Mucosa of gallbladder (tissue), 1 donor: ENCODE measurements at places on chromosomes 3 and 15. TPM values are rescaled to one million over a fixed set of nuclear protein-coding genes. Genes with fewer than 3 reads are reported as not detected.

SKIL gene
- total RNA-seq: 39.2 TPM

PRSS50 gene
- total RNA-seq: 0.17 TPM

VEPH1 gene
- 3.1 TPM for total RNA-seq

RASL12 gene
- total RNA-seq: 17.5 TPM

COPG1 gene
- 216 TPM for total RNA-seq

LIPC gene
- 0.58 TPM for total RNA-seq

ATP13A5 gene
- total RNA-seq: 0.86 TPM

DLL4 gene
- 7.2 TPM for total RNA-seq

PRR23E gene
- not detected for total RNA-seq

GRCh38 chr15:73716417-73716816, 32.2 kb downstream of the CD276 start:
- no peak for DNase-seq

- no peak for DNase-seq
Measured at GRCh38 chr15:83205725-83206324, 1.8 kb downstream of the HDGFL3 start.

GRCh38 chr3:172154768-172155664, 115.6 kb downstream of the FNDC3B start:
- no peak for DNase-seq

DNA sequence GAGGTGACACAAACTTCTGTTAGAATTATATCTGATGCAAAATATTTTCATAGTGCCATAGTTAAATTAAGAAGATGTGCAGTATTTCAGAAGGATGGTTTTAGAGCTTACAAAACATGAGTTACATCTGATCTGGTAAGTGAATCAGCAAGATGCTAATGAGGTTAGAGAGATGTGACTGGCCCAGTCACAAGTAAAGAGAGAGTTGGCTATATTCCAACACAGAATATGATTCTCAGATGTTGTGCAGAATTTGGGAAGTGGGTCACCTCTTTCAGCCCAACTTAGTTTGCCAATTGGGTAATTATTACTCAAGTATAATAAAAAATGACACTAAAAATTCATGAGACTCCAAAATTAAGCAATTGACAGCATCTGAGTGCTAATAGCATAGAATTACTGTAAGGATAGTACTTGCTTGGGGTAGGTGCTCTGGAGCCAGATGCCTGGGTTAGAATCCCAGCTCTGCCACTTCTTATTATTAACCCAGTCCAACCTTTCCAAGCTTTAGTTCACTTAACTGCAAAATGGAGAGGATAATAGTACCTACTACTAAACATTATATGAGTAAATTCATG, 30.8 kb downstream of the P2RY1 start:
- DNase-seq: no peak

GRCh38 chr3:198071602-198072287, 111.7 kb downstream of the LMLN start:
- no peak for DNase-seq

DNA sequence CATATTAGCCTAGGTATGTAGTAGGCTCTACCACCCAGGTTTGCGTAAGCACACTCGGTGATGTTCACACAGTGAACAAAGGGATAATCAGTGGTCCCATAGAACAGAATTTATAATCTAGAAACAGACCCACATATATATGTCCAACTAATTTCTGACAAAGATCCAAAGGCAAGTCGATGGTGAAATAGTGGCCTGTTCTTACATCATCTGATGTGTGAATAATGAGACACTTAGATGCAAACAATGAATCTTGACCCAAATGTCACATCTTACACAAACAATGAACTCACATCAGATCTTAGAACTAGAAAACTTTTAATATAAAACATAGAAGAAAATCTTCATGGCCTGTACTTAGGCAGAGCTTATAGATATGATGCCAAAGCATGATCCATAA, 17.6 kb upstream of the TM2D3 start:
- DNase-seq: no peak

DNA sequence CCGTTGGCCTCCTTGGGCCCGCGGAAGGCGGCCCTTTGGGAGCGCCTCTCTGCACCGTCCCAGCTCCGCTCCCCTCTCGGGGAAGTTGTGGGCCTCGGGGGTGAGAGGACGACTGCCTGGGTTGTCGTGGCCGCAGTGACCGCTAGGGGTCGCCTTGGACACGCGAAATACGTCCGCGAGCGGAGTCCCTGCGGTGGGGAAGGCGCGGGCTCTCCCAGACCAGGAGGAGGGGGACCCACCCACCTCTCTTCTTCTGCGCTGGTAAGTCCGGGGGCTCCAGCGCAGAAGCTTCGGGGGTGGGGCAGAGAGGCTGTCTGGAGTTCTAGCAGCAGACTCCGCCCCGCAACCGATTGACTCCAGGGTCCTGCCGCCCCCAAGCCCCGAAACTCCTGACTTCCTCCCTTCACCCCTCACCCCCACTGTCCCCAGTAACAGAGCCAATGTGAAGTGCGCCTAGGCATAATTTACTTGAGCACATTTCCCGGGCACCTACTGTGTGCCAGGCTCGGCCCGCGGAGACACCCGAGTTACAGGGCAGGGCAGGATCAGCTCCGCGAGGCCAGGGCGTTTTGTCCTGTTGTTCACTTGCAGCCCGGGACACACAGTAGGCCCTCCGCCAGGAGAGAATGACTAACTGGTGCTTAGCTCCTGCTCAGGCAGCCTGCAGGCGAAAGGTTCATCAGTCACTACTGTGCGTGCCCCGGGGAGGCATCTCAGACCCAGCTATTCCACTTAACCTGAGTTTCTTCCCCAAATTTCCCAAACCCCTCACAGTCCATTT, 32.8 kb downstream of the DNASE1L3 start:
- DNase-seq: peak; percentile 89

- DNase-seq: no peak
Measured at GRCh38 chr15:41810651-41811431, 17.1 kb upstream of the JMJD7 start.

GRCh38 chr15:70067681-70068080, 30.0 kb downstream of the TLE3 start:
- no peak for DNase-seq

DNA sequence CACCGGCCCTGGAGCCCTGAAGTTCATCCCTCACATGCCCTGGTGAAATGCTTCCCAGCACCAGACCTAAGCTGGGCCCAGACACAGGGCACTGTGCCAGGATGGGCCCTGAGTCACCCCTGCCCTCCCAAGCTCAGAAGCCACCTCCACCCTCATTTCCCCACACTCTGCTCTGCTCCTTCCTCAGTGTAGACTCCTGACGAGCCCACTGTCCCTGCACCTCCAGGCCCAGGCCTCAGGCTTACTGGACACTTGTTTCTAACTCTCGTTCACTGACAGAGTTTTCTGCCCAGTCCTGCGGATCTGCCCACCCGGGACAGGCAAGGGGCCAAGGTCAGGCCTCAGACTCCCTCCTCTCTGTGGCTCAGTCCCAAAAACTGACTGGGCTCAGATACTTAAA, 112.6 kb upstream of the RNF7 start:
- no peak for DNase-seq

DNA sequence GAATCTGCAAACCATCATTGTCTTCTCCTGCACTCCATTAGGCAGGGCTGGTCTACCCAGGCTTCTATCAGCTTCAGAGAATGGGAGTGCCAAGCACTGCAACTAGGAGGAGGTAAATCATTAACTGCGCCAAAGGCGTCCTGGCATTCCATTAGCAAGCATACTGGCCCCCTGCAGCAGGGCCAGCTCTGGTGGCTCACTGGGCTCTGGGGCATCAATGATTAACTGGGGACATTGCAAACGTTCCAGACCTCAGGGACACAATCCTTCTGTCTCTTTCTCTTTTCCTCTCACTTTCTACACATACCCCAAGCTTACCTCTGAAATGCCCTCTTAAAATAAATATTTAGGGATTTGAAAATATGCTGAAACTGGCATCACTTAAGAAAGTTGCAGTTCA, 129.0 kb downstream of the MYLK start:
- peak; percentile 90 for DNase-seq

DNA sequence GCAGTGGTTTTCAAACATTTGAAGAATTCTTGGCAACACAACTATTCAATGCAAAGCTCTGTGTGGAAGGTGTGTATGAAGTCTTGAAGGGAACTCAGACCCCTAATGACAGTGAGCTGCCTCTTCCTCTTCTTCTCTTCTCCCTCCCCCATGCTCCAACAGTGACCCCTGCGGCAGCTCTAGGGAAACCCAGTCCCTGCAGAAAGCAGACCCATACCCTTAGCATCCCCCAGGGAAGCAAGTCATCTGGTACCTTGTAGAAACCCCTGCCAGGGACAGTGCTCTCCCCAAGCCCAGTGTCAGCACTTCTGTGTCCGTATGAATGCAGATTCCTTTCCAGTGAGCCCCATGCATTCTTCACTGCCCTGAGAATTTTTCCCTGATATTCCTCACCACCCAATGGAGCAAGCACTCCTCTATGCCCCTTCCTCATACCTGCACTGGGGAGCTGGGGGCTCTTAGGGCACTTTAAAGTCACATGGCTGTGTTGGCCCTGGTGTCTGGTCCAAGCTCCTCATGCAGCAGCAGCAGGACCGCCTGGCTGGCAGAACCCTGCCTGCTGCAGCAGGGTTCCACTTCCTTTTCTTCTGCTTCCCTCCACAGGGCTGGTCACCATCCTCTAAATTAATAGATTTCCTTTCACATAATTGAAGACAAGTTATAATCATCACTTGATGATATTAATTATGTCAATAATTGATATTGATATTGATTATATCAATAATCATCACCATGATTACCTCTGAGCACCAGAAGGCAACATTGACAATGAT, 442.5 kb downstream of the EPHB1 start:
- DNase-seq: no peak

- DNase-seq: no peak
Measured at GRCh38 chr3:40249168-40249567, 60.3 kb upstream of the EIF1B start.

GRCh38 chr3:121491683-121492320, 54.0 kb downstream of the POLQ start:
- DNase-seq: no peak

- DNase-seq: no peak
Measured at GRCh38 chr15:83445643-83446042, 1.5 kb upstream of the SH3GL3 start.

GRCh38 chr3:85710490-85710889, 751.7 kb downstream of the CADM2 start:
- DNase-seq: no peak

GRCh38 chr3:138426211-138426610, 8.2 kb upstream of the ESYT3 start:
- no peak for DNase-seq

GRCh38 chr3:196849180-196849741, 18.5 kb upstream of the SENP5 start:
- no peak for DNase-seq

DNA sequence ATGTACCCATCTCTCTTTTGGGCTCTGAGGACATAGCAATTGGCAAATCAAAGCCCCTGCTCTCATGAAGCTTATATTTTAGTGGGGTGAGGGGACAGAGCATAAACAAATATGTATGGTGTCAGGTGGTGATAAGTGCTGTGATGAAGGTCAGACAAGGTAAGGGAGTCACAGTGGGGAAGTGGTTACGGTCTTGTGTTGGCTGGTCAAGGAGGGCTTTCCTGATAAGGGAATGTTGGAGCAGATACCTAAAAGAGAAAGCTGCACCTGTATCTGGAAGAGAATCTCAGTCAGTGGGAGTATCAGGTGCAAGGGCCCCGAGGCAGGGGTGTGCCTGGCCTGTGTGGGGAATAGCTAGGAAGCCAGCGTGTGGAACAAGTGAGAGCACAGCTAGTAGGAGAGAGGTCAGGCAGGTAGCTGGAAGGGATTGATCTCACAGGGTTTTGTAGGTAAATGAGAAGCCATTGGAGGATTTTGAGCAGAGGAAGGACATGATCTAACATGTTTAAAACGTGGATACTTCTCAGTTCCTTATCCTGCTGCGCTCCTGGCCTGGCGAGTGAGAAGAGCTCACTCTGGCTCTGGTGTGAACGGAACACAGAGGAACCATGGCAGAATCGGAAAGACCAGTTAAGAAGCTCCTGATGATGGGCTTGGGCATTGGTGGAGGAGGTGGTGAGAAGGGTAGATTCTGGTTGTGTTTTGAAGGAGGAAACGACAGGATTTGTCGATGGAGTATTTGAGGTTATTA, 35.5 kb downstream of the MRAS start:
- no peak for DNase-seq
